MV-4-11 (cell line): ENCODE measurements at places on chromosomes 3 and 15.

DNA sequence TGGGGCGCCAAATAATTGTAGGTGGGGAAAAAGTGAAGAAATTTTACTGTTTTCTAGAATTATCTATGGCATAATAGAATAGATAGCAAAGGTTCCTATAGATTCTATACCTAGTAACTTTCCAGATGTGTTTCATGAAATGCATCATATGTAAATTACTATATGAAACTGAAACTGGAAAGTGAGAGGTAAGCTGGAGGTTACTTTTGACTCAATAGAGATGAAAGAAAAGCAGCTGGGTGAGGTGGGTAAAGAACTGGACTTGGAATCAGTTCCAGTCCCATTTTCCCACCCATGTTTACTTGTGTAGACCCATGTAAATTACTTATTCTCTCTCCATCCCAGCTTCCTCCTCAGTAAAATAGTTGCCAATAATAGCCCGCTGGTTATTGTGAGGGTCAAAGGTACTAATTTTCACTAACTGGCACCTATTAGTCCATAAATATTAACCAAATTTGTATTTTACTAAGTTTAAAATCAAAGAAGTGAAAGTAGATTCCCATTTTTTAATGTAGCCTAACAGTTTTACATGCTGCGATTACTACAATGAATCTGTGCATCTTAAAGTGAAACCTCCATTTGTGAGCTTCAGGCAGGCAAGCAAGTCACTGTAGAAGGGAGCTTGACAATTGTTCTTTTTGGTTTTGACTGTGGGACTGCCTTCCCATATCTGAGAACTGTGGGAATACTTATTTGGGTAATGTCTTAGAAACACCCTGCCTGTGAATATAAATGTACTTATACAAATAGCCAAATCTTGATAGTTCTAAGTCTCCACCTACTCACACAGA is 312.1 kb downstream of the SLC9A9 start:
- DNase-seq = no peak

DNA sequence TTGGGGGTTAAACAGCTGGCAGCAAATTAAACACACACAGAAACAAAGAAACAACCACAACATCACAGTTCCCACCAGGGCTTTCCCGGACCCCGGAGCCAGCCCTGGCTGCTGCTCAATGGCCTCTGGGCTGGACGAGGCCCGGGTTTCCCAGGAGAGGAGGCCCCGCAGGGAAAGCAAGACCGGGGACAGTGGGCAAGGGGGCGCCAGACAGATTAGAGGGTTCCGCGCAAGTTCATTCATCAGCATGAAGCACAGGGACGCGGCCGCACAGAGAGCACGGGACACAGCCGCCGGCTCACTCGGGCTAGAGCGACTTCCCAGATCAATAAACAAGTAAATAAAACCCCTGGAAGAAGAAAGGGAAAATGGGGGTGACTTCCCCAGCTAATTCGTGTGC is 66.4 kb upstream of the RPL32 start:
- DNase-seq = no peak

DNA sequence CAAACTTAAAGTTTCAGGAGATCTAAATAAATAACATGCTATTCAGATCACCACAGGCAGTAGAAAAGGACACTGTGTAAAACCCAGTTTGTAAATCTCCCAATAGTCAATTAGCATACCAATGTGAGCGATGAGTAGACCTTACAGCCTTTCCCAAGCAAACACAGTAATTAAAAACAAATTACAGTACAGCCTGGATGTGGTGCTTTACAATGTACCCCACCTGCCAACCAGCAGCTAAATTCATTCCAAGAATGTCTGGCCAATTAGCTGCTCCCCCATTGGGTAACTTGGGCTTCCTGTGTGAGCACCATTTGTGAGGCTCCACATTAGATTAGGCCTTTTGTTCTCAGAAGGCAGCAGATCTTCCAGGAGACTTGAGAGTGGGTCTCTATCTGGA is 635.0 kb downstream of the TBL1XR1 start:
- no peak for DNase-seq

GRCh38 chr3:138079901-138080300 is 35.5 kb downstream of the DZIP1L start:
- DNase-seq = no peak

GRCh38 chr3:186940967-186941366 is 10.6 kb downstream of the ST6GAL1 start:
- DNase-seq = no peak

- DNase-seq = peak; percentile 62
Observed at GRCh38 chr15:51186181-51186705, 91.5 kb upstream of the TNFAIP8L3 start.

GRCh38 chr15:70210528-70210927 is 112.8 kb upstream of the TLE3 start:
- no peak for DNase-seq

DNA sequence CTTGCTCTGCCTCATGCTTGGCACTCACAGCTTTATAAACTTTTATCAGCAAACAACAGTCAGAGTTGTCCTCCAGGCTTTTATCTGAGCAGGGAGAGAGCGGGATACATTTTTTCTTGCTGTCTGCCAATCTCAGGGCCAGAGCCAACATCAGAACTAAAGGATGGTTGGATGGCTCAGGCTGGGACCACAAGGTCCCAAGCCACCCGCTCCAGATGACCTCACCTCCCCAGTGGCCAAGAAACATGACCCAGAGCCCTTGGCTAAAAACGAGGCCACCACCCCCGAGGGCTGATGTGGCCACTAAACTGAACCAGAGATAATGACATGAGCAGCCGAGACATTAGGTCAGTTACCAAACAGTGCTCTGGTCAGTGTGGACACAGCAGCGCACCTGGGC is 18.8 kb upstream of the SPATA12 start:
- DNase-seq = no peak

- no peak for DNase-seq
Observed at GRCh38 chr3:13544951-13545651, 3.8 kb upstream of the FBLN2 start.

DNA sequence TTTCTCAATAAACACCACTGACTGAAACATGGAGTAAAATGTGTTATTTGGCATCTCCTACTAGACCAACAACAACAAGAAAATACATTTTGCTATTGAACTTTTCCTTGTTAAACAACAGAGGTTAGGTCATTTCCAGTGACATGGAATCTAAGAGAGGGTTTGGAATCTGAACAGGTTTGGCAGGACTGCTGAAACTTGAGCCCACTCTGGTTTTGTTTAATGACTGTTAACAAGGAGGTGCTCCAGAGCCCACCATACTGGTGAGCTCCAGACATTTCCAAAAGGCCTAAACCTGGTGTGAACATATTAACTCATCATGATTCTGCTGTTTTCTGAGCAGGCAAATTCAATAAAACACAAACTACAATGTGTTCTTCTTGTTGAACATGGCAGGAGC is 330.7 kb upstream of the TRIM42 start:
- no peak for DNase-seq

DNA sequence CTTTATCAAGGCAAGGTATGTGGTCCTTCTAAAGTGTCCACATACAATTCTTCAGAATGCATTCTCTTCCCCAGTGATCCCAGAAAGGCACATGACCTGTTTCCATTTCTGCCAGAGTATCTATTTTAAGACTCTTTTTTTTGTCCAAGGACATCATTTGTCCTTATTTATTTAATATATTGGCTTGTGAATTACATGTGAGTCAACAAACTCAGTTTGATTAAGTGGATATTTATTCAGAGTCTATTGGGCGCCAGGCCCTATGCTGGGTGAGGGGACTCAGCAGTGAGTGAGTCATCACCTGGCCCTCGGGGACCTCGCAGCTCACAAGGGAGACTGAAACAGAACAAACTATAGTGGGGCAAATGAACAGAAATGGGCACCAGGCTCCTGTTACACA is 136.8 kb downstream of the SNRK start:
- DNase-seq = no peak

DNA sequence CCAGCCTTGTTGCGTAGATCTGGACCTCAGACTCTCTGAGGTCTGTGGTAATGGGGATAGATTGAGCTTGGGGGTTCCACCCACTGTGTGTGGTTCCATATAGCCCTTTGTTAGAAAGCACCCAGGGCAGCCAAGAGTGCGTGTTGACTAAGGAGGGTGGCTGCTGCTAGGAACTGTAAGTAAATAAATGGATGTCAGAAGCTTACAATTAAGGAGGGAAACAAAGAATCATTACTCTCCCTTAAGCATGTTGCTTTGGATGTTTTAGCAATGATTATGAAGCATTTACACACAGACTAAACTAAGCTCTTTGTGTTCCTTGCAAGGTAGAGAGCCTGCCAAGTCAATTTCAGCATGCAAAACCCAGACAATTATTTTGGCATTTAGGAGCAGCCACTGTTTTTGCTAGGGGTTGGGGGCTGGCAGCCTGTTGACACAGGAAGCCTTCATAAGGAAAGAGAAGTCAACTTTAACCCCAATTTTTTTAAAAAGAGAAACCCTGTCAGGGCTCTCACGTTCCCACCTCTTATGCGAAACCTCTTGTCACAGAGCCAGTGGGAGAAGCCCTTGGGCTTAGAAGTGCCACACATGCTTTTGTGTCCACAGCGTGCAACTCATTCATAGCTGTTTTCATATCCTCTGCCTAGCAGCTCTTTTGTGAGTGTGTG is 127.8 kb downstream of the CMSS1 start:
- no peak for DNase-seq

GRCh38 chr3:136920904-136921611 is 36.7 kb upstream of the IL20RB start:
- no peak for DNase-seq

GRCh38 chr3:157700405-157700804 is 197.2 kb upstream of the VEPH1 start:
- no peak for DNase-seq

GRCh38 chr3:5510300-5510699 is 322.8 kb downstream of the EDEM1 start:
- no peak for DNase-seq

GRCh38 chr3:10495003-10495402 is 10.4 kb downstream of the ATP2B2 start:
- DNase-seq = no peak

- DNase-seq = no peak
Observed at GRCh38 chr3:65993134-65993900, 45.4 kb downstream of the MAGI1 start.

DNA sequence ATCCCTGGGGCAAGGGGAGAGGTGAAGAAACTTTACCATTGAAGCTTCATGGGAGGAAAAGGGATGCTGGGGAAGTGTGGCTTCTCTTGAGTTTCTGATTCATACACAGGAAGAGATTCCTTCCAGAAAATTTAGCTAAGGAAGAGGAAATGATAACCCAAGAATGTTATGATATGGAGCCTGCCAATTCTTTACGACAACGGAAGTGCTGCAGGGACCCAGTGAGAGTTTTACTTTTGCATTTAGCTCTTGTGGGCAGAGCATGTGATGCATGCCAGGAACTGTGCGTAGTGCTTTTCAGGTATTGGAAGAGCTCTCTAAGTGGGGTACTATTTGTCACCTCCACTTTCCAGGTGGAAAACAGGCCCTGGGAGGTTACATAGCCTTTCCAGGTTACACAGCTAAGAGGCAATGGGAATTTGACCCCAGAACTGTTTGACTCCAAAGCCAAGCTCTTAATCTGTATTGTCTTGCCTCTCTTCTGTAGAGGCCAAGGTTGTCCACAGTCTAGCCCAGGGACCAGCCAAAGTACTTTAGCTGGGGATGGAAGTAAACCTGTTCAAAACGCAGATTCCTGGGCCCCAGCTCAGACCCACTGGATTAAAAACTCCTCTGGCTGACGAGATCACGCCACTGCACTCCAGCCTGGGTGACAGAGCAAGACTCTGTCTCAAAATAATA is 23.0 kb downstream of the CMTM7 start:
- no peak for DNase-seq

- DNase-seq = no peak
Observed at GRCh38 chr3:126133606-126134005, 46.8 kb downstream of the ALDH1L1 start.
